Gastroesophageal sphincter (tissue), 4 donors: ENCODE measurements at places on chromosomes 12 and 14.

DNA sequence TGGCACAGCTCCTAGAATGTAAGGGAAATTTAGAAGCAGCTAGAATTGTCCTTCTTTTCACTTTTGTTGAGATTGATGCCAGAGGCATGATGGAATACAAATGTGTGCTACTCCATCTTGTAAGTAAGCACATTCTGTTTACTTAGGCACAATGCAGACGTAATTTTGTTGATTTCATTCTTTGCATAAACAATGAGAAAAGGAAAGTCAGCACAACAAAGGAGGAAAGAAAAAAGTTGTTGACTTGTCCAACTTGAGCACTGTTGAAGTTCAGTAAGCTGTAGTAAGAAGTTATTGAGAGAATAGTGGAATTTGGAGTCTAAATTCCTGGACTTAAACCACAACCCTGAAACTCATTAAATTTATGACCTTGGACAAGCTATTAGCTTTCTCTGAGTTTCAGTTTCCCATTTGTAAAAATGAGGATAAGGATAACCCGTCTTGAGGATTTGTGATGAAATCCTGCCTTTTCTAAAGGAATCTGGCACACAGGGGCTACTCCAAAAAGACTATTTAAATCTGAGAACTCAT lies 19.4 kb upstream of the CNTN1 start:
- no peak for ATAC-seq

- no peak for ATAC-seq
Measured at GRCh38 chr12:113370923-113371682, 12.7 kb downstream of the PLBD2 start.

DNA sequence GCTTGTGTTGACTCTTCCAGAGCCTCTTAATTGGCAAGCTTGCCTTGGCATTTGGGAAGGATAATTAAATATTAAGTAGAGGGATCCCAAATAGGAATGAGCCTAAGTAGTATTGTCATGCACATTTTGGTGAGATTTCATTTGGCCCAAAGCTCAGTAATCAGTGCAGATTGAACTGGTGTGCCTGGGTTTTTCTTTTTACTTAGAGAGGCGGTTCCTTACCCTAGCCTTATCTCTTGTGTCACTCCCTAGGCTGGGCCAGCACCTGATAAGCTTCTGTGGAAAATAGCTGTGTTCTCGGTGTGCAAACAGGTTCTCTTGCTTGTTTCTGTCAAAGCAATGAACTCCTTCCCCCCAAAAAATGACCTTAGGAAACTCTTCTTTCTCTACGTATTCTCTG lies 9.3 kb upstream of the B4GALNT3 start:
- no peak for ATAC-seq

DNA sequence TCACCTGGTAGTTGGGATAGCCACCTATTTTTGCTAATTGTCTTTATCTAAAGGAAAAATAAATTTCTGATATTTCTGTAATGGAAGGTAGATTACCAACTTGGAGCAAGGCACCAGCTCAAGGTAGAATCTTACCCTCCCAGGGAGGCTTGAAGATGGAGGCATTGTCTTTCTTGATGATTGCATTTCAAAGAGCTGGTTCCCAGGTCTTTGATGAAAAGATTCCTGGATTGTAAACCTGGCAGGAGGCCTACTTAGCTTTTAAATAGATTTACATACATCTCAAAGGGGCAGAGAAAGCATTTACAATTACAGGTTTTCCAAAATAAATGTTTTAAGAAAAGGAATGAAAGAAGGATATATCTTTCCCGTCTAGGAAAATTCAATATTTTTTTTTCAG lies 729.2 kb downstream of the LRFN5 start:
- no peak for ATAC-seq
